ENCODE measurements at places on chromosomes 1 and 21. TPM values are rescaled to one million over a fixed set of nuclear protein-coding genes. Genes with fewer than 3 reads are reported as not detected.

DNA sequence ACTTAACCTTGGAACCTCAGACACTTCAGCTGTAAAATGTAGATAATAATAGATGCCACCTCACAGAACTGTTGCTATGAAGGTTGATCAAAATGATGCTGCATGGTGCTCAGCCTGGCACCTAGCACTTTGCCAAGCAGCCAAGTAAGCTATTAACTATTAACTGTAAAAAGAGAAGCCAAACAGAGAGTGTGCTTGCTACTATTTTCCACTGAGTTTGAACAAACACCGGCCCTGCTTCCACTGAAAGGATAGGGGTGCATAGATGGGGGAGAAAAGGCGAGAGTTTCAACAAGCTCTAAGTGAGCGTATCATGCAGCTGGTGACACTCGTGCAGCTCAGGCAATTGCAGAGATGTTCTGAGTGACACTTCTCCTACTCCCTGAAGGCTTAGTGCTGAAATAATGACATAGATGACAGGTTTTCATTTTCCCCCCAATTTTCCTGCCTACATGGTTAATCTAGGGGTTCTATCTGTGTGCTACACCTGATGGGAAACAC, 78.2 kb downstream of the GPR88 start:
- DNase-seq = no peak

DNA sequence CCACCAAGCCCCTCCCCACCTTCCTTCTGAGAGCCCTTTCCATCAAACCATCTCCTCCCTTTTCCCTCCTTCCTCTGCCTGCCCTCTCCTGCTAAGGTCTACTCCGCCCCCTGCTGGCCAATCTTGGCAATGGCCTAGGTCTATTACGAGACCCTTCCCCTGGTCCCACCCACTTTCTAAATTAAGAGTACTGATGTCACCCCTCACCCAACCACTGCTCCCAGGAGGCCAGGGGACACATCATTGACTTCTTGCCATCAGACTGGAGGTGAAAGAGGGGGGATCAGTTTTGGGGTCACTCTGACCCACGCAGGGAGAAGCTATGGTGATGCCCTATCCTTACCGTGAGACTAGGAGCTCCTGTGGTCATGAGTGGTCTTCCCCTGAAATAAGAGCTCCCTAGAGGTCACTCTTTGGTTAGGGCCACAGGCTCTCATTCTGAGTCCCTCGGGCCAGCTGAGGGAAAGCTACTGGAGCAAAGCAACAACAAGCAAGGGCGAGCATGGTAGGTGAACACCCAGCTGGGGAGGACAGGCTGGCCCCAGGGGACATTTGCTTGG, 34.6 kb upstream of the S100A7 start:
- peak; percentile 58 for DNase-seq

The SLAMF7 gene
- total RNA-seq = 227 TPM

- no peak for DNase-seq
Observed at GRCh38 chr1:168637350-168637991, 61.1 kb downstream of the XCL1 start.

The PLA2G2D gene
- not detected for total RNA-seq

GRCh38 chr21:14833666-14834351, 231.0 kb downstream of the NRIP1 start:
- DNase-seq = no peak

- no peak for DNase-seq
Observed at GRCh38 chr1:246152986-246153431, 354.1 kb downstream of the SMYD3 start.

GRCh38 chr21:29300807-29301138, 2.1 kb downstream of the BACH1 start:
- no peak for DNase-seq

DNA sequence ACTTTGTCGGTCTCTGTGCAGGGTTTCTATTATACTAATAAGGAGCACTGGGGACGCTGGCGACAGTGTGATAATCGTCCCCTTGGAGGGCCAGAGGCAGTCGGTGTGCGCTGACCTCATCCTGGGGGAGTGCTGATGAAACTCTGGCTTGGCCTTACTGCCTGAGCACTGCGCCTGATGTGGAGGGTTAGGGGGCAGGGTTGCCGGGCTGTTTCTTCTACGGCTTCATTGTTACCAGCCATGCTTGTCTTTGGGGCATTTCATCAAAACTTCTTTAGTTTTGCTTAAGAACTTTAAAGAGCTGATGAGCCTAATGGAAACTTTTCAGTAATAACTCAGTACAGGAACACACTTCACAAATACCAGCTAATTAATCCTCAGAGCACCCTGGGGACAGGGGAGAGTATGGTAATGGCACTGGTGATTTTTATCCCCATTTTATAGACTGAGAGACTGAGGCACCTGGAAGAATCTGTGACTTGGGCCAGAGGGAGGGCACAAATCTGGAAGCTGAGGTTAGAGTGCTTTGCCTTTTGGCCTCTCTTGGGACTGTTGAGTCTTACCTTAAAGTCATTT, 81.8 kb downstream of the PEX14 start:
- no peak for DNase-seq

GRCh38 chr1:175887981-175888428, 144.6 kb upstream of the TNR start:
- DNase-seq = peak; percentile 20

Measured in natural killer cell (primary cell).